Activated gamma-delta T cell (primary cell): ENCODE measurements at places on chromosomes 7 and 10.

DNA sequence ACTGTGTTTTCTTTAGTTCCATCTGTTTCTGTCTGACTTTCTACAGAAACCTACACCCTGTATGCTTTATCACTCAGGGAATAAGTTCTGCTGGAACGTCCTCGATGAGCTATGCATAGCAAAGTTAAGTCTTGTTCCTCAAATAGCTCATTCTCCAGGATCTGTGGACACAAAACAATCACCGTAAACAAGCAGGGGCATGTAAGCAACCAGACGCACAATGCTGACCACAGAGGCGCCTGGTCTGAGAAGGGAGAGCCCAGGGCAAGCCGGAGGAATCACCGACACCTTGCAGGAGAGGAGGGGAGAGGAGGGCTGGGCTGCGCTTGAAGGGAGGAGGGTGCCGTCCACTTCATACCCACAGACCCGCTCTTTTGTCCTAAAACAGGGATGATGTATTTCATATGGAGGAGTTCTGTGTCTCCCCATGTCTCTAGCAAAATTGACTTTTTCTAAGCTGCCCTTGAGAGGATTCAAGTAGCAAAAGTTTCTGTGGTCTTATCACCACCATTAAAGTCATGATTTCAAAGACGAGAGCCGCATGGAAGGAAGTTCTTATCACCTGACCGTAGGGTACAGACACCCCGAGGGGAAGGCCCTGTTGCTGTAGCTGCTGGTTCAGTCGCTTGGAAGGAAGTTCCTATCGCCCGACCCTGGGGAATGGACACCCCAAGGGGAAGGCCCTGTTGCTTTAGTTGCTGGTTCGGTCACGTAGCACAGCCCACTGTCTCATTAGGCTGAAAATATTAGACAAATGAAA, 14.3 kb downstream of the CALML3 start:
- DNase-seq = no peak

- no peak for DNase-seq
These were observed 104.7 kb downstream of the CHCHD3 start for GRCh38 chr7:132977234-132977633.

DNA sequence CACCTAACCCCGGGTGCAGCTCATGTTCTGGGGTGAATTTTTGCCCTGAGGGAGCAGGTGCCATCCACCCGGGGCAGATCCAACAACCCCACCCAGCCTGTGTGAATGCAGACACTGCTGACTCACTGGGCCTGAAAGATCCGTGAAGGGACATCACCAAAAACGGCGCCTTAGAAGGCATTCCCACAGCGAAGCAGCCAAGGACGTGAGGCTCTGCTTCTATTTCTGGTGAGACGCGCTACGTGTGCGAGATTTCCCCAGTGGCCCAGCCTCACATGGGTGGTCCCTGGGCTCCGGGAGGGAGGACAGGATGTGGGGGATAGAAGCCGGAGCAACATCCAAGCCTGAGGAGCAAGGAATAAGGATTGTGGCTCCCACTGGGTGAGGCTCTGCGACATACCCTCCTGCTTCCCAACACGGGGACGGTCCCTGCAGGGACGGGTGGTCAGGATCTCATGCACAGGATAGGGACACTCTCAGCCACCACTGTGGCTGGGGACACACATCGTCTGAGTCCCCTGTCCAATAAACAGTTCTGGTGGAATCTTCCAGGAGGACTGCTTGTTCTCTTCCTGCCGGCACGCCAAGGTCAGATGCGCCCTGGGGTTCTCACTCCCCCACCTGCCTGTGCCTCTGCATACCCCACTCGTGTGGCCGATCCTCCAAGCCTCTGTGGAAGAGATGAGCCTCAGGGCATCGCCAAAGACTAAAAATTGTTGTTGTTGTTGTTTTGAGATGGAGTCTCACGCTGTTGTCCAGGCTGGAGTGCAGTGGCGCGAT, 70.2 kb downstream of the ZRANB1 start:
- no peak for DNase-seq

DNA sequence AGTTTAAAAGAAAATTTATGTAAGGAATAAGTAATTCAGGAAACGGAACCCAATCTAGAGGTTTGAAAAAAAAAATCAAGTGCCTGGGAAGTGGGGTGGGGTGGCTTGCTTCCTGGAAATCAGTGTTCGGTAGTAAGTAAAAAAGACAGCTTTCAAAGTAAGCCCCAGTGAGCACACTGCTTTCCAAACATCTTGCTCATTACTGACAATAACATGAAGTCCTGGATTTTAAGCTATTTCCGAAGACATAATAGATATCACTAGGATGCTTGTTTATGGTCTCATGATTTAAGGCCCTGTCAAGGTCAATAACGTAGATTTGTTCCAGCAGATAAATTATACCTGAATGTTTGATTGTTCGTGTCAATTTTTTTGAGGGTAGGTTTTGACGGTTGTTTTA, 1.3 kb downstream of the STAMBPL1 start:
- no peak for DNase-seq

- DNase-seq = peak; percentile 83
These were observed 844 bp upstream of the KAT6B start for GRCh38 chr10:74825371-74826141.

- DNase-seq = no peak
These were observed 595.6 kb upstream of the NRP1 start for GRCh38 chr10:33930079-33930478.

- DNase-seq = no peak
These were observed 52.1 kb downstream of the MYL10 start for GRCh38 chr7:101576998-101577397.

DNA sequence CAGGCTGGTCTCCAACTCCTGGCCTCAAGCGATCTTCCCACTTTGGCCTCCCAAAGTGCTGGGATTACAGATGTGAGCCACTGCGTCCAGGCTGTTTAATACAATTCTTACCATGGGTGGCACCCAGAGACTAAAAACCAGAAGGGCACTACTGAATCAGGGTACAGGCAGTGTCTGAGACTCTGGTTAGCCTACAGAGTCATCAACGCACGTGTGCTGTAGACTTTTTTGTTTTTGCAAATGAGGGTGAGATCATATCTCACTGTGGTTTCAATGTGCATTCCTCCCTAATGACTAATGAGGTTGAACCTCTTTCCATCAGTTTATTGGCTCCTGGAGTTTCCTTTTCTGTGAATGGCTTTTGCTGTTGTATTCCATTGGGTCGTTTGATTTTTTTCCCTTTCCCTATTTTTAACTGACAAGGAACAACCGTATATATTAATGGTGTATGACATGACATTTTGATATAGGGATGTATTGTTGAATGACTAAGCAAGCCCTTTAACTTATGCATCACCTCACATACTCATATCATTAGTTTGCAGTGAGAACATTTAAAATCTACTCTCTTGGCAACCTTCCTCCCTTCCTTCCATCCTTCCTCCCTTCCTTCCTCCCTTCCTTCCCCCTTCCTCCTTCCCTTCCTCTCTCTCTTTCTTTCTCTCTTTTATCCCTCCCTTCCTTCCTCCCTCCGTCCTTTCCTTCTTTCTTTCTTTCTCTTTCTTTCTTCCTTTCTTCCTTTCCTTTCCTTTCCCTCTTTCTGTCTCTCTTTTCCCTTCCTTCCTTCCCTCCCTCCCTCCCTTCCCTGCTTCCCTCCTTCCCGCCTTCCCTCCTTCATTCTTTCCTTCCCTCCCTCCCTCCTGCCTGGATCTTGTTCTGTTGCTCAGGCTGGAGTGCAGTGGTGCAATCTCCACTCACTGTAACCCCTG, 9.3 kb upstream of the TMEM270 start:
- no peak for DNase-seq
